IMR-90 (cell line): ENCODE measurements at places on chromosomes 13 and 19.
A peak's percentile ranks its signal among the peaks of the same experiment; 100 is the strongest.

- DNase-seq, result no peak
These were observed 19.3 kb upstream of the FREM2 start for GRCh38 chr13:38667526-38668109.

GRCh38 chr19:884420-885211, 8.4 kb downstream of the MED16 start:
- DNase-seq, result no peak

DNA sequence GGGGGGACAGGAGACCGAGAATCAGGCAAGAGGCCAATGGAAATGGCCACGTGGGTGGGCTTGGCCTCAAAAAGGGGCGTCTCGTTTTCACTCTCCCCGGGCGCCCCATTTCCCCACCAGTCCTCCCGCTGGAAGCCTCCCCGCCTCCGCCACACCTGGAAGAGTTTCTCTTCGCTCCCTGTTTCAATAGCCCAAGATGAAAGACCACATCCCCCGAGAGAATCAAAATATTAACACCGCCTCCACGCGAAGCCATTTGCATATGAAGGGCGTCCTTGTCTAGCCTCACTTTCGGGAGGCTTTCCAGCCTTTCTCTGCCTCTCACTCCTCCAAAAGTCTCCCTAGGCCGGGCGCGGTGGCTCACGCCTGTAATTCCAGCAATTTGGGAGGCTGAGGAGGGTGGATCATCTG, 691 bp upstream of the OLFM2 start:
- DNase-seq, result no peak

DNA sequence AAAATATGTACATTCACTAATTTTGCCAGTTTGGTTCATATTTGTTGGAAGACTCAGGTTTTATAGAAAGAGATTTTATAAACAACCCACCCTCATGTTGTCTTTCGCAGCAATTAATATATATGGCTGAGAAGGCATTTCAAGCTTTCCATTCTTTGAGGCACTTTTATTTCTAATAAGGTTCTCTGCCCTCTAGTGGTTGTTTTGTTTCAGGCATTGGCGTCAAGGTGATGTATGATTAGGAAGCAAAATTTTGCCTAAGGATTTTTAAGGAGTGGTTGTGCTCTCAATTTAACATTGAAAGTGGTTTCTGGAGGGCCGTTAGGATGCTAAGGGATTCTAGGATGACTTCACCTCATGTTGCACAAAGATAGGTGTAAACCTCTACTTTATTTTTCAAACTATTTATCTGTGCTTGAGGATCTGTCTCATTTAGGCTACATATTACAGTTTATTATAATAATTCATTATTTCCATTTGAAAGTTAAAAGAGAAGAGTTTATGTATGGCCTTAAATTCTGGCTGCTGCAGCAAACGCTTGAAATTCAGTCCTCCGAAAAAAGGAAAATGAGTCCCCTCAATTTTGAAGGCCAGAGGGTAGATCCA, 35.9 kb downstream of the OXGR1 start:
- peak; percentile 13 for DNase-seq

- DNase-seq, result no peak
These were observed 12.7 kb downstream of the DOT1L start for GRCh38 chr19:2176337-2176994.

- DNase-seq, result peak; percentile 58
These were observed 34.7 kb upstream of the ESD start for GRCh38 chr13:46831588-46832194.

DNA sequence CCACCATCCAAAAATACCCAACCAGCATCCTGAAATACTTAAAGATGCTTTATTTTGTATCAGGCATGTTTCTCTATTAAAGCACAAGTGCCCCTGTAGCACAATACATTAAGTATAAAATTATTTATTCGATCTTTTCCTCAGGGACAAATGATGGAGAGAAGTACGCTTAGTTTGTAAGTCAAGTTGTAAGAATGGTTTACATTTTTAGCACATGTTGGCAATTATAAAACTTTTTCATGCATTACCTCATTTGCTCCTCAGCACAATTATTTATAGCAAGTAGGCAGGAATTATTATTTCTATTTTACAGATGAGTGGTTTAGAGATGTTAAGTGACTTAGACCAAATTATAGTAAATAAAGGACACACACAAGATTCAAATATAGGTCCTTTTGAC, 232.6 kb upstream of the HTR2A start:
- no peak for DNase-seq

- no peak for DNase-seq
These were observed 280.0 kb downstream of the LHFPL6 start for GRCh38 chr13:39322836-39323585.

GRCh38 chr13:101360525-101360924, 55.8 kb downstream of the NALCN start:
- DNase-seq, result no peak

DNA sequence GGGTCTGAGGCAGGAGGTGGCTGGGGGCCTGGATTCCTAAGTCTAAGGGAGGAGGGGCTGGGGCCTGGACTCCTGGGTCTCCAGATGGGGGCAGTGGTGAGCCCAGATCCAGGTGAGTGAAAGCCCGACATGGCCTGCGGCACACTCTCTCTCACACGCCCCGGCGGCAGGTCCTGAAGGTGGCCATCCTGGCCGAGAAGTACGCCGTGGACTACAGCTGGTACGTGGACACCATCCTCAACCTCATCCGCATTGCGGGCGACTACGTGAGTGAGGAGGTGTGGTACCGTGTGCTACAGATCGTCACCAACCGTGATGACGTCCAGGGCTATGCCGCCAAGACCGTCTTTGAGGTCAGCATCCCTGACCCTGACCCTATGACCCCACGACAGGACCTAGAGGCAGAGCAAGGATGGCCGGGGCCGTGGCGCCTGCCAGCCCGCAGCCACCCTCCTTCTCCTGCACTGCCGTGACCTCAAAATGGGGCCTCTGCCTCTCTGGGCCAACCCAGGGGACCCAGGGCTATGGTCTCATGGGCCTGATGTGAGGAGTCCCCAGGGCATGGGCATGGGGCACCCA, 13.2 kb downstream of the FUZ start:
- no peak for DNase-seq

- no peak for DNase-seq
These were observed 19.9 kb downstream of the ACER1 start for GRCh38 chr19:6313398-6313969.

- DNase-seq, result no peak
These were observed 33.0 kb downstream of the MBD3L2B start for GRCh38 chr19:6988257-6988656.

GRCh38 chr19:5694167-5694955, 4.3 kb downstream of the RPL36 start:
- DNase-seq, result no peak

DNA sequence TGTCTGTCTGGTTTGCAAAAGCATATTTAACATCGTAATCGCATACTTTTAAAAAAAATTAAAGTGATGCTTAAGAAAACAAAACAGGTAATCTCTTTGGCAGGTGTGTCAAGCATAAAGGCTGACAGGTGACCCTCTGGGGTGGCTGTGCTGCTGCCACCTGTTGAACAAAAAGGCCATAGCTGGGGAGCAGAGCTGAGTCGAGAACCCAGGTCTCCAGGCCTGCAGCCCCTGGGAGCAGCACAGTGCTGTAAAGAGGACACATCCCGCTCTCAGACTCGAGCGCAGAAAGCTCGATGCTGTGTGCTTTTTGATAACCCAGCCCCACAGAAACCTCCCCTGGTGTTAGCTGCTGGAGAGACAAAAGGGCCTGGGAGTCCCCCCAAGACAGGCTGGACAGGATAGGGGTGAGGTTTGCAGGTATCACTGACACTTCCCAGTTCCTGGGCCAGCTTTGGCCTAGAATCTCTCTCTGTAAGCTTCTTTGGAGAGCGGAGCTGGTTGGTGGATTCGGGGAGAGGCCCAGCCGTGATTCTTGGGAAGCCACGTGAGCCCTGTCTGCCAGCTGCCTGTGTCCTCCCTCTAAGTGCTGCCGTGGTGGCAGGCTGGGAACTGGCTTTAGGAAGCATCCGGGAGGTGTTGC, 66.9 kb downstream of the C13orf42 start:
- DNase-seq, result no peak

GRCh38 chr19:42316223-42317211, 3.4 kb downstream of the TMEM145 start:
- peak; percentile 21 for DNase-seq

DNA sequence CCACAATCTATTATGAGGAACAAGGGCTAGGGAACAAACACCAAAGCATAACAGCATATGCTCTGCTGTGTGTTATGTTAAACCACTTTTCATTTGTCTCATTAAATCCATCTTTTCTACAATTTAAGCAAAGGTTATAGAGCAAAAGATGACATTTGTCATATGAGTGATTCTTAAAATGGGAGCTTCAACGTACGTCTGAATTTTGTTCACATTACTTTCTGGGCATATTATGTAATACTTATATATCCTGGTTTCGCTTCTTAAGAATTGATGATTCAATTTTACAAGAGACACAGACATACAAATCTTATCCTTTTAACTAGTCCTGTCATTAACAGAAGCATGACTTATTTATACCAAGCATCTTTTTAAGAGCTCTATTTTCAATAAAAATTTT, 3.3 kb upstream of the TPP2 start:
- no peak for DNase-seq

GRCh38 chr19:52722062-52723003, 12.5 kb downstream of the ZNF611 start:
- peak; percentile 93 for DNase-seq

DNA sequence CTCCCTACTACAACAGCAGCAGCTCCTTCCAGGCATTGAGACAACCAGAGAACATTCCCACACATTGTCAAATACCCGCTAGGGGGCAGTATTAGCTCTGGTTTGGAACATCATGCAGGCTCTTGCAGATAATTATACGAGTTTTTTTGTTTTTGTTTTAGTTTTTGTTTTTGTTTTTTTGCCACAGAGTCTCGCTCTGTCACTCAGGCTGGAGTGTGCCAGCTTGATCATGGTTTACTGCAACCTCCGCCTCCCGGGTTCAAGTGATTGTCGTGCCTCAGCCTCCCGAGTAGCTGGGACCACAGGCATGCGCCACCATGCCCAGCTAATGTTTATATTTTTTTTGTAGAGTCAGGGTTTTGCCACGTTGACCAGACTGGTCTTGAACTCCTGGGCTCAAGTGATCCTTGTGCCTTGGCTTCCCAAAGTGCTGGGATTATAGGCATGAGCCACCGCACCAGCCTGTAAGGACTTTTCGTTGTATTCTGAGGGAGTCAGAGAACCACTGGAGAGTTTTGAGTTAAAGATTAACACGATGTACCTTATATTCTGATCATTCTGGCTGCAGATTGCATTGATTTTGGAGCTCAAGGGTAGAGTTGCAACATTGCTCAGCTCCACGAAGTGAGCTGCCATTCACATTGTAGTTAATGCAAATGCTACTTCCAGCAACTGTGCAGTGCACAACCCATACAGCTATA, 41.7 kb upstream of the CEACAM20 start:
- peak; percentile 82 for DNase-seq

DNA sequence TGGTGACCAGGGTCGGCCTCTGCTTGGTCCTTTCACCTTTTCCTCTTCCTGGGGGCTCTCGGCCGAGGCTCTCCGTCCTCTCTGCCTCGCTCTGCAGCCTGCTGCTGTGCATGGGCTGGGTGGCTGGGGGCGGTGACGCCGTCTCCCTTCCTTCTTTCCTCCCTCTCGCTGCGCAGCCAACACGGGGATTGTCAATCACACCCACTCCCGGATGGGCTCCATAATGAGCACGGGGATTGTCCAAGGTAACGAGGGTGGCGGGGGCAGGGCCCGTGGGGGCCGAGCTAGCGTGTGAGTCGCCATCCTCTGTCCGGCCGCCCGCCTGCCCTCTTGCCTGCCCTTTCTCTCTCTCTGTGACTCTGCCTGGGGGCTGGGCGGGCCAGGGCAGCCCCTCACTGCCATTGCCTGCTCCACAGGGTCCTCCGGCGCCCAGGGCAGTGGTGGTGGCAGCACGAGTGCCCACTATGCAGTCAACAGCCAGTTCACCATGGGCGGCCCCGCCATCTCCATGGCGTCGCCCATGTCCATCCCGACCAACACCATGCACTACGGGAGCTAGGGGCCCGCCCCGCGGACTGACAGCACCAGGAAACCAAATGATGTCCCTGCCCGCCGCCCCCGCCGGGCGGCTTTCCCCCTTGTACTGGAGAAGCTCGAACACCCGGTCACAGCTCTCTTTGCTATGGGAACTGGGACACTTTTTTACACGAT, 7.1 kb downstream of the YIPF2 start:
- no peak for DNase-seq

GRCh38 chr13:20825477-20825875, 51.7 kb upstream of the EEF1AKMT1 start:
- peak; percentile 55 for DNase-seq

GRCh38 chr19:33514885-33515551, 6.6 kb downstream of the PEPD start:
- peak; percentile 32 for DNase-seq
